ENCODE measurements at places on chromosomes 11 and 22.

- DNase-seq = no peak
Measured at GRCh38 chr11:98409069-98409468, 611.7 kb upstream of the CNTN5 start.

GRCh38 chr11:2795491-2795991 lies 90.0 kb downstream of the CDKN1C start:
- no peak for DNase-seq

- DNase-seq = no peak
Measured at GRCh38 chr22:17334983-17335382, 34.3 kb upstream of the CECR2 start.

- no peak for DNase-seq
Measured at GRCh38 chr22:24379536-24379935, 47.9 kb upstream of the ADORA2A start.

- no peak for DNase-seq
Measured at GRCh38 chr11:77418971-77419597, 54.8 kb downstream of the PAK1 start.

DNA sequence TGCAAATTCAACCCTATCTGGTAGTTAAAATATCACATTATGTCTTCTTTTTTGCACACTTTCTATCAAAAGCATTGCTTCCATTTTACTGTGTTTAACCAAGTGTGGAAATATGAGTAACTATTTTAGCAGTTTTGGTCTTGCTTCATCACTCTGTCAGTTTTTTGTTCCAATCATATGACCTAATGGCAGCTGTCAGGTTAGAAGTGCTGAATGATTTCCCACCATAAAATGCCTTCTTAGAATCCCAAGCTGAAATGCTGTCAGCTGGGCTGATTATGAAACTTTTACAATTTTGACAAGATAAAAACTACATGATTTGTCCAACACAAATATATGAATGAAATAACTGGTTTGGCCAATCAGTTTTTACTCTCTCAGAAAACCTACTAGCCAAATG lies 1654.6 kb upstream of the RAG2 start:
- DNase-seq = no peak

DNA sequence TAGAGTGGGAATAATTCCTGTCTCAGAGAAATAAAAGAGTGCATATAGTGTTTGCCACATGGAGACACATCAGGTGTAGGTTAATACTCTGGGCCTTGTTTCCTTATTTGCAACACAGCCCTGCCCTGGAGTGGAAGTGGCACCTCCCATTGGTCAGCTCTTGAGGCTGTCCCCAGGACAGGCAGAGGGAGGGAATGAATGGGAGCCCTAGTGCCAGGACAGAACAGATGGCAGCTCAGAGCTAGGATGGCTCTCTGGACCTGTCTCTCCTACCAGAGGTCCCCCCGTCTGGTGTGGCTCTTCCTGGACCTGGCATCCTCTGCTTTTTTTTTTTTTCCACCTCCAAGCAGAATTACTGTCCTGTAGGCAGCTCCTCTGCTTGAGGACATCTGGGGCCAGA lies 35.6 kb downstream of the LIMK2 start:
- DNase-seq = no peak

- no peak for DNase-seq
Measured at GRCh38 chr11:72703267-72704008, 29.2 kb upstream of the PDE2A start.

DNA sequence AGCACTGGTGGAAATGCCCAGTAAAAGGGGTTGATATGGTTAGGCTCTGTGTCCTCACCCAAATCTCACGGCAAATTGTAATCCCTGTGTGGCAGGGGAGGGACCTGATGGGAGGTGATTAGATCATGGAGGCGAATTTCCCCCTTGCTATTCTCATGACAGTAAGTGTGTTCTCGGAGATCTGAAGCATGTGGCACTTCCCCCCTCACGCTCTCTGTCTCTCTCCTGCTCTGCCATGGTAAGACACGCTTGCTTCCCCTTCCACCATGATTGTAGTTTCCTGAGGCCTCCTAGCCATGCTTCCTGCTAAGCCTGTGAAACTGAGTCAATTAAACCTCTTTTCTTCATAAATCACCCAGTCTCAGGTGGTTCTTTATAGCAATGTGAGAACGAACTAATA lies 37.4 kb downstream of the PACSIN2 start:
- no peak for DNase-seq

DNA sequence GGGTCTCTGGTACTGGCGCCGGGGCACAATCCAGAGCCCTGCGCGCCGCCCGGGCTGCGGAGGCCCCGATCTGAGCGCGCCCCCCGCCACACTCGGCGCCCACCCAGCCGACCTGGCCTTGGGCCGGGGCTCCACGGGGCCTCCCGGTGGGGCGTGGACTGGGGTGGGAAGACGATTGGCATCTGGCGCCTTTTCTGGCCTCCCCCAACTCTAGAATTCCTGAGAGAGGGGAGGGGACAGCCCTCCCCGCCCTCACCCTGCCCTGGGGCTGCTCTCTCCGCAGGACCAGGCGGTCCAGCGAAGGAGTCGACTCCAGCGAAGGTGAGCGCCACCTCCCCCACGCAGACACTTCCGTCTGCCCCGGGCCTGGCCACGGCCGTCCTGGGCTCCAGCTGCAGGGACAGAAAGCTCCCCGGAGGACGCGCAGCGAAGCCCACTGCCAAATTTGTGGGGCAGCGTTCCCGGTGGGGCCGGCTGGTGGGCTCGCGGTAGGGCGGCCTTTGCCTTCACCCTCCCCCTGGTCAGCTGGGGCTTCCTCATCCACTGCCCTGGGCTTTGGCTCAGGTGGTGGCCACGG lies 593 bp downstream of the SSH3 start:
- DNase-seq = no peak

Measured in SIG-M5 (cell line).